ENCODE measurements at places on chromosomes 12 and 14. TPM values are rescaled to one million over a fixed set of nuclear protein-coding genes. Genes with fewer than 3 reads are reported as not detected.

The PDE6H gene
- total RNA-seq, result not detected

The TMPRSS12 gene
- not detected for total RNA-seq

The MAP1LC3B2 gene
- 1.3 TPM for total RNA-seq

The FGF6 gene
- not detected for total RNA-seq

The RNU4-1 gene
- total RNA-seq, result not detected

The PSMC6 gene
- 86.4 TPM for total RNA-seq

The KRT82 gene
- total RNA-seq, result not detected

The TAS2R14 gene
- total RNA-seq, result 0.61 TPM

The MYF6 gene
- not detected for total RNA-seq

The FAR2 gene
- total RNA-seq, result not detected

The ZNF385A gene
- total RNA-seq, result 22.1 TPM

The PRPF40B gene
- 7.9 TPM for total RNA-seq

The TSPAN19 gene
- total RNA-seq, result not detected

The KRT78 gene
- total RNA-seq, result not detected

The HOXC4 gene
- total RNA-seq, result 1.9 TPM

The TMEM132C gene
- not detected for total RNA-seq

The TMEM119 gene
- 0.16 TPM for total RNA-seq

The KERA gene
- not detected for total RNA-seq

The POC1B gene
- 17.9 TPM for total RNA-seq

The AQP5 gene
- not detected for total RNA-seq

The ADCY6 gene
- 15.8 TPM for total RNA-seq

The KCTD10 gene
- total RNA-seq, result 58.4 TPM

Data from A549 treated with GW870086 at 1 μM for 4 hours (cell line).